NCI-H1694 (cell line): ENCODE measurements at places on chromosomes 3 and 15.

- no peak for DNase-seq
Measured at GRCh38 chr15:63414474-63415120, 33.0 kb upstream of the CA12 start.

DNA sequence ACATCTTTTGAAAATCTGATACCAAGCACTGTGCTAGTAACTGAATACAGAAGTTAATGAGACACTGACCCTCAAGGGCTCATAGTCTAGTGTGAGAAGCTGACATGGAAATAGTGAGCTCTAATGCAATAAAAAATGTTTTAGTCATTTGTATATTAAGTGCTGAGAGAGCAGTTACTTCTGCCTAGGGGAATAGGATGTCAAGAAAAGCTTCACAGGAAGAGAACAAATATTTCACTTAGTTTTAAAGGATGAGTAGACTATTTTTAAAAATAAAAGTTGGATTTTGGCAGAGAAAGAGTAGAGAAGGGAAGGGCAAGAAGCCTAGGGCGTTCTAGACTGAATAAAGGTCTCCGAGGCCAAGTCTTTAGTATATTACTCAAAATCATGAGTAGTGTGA lies 158.4 kb downstream of the ATG7 start:
- no peak for DNase-seq

GRCh38 chr15:86735247-86736040 lies 655.8 kb downstream of the AGBL1 start:
- DNase-seq = no peak

DNA sequence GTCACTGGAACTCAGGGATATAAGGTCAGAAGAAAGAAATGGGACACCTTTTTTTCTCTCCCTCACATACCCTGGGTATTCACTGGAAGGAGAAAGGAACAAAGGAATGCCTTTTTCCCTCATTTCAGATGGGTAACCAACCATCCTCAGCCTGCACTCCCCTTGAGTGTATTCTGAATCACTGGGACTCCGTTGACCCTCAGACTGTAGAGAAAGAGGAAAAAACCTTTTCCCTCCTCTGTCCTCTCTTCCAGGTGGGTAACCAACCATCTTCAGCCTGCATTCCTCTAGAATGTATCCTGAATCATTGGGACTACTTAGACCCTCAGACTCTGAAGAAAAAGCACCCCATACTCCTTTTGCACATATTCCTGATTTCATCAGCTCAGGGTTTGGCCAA lies 11.4 kb downstream of the PRR20G start:
- DNase-seq = no peak

GRCh38 chr3:37171144-37171543 lies 3.2 kb downstream of the LRRFIP2 start:
- DNase-seq = no peak

DNA sequence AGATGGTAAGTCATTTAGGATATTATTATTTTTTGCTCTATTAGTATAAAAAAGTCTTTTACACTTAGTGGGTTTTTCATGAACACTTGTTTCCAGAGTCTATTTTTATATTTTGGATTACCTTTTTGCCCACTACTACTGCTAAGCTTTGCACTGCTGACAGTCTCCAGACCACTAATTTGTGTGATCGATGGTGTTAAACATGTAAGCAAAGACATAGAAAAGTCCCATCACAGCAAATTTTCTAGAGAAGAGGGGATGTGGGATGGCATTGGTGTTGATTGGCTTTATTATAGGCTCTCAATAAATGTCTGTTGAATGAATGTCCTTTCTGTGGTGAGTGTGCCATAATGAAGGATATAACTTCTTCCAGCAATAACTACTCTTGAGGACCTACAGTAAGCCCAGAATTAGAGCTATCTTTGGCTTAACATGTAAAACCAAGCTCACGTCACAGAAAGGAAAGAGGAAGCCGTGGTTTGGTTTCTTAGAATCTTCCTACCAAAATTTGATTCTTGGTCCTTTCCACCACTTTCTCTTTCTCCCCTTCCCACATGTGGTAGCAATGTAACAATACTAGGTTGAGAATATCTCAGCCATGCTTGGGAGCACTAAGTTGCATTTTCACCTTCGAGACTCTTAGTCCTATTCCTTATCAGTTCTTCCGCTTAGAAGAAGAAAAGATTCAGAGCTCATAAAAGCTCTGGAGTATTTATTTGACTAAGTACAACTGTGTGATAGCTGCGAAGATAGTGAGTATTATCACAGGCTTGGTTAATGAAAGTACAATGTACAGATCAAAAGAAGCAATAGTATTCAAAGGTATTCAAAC lies 90.6 kb upstream of the UMPS start:
- DNase-seq = no peak

DNA sequence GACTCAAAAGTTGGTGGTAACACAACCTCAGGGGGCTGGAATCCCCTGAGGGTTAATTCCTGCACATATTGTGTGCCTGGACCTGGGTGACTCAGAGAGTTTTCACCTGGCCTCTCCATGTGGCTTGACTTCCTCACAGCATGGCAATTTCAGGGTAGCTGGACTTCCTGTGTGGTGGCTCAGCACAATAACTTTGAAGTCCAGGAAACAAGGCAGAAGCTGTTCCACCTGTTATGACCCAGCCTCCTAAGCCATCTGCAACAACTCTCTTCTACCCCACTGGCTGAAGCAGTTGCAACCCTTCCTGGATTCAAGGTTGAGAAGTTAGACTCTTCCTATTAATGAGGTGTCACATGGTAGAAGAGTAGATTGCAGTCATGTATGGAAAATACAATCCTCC lies 58.4 kb downstream of the EDEM1 start:
- no peak for DNase-seq

GRCh38 chr15:80179025-80179759 lies 26.4 kb downstream of the FAH start:
- DNase-seq = no peak

DNA sequence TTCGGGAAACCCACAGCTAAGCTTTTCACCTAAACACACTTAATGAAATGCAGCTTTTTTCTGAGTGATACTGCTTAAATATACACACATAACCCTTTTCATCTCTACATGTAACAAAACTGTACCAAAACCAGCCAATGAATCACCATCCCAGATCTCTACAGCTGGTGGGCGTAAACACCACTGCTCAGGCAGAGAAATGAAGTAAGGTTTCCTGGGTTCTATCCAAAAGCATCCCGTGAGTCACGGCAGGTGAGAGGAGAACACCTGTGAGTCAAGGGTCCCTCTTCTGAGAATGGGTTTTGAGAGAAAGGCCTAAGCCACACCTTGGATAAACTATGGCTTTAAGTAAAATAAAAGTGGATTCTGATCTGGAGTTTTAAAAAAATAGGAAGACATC lies 2.6 kb downstream of the CLDN1 start:
- no peak for DNase-seq

DNA sequence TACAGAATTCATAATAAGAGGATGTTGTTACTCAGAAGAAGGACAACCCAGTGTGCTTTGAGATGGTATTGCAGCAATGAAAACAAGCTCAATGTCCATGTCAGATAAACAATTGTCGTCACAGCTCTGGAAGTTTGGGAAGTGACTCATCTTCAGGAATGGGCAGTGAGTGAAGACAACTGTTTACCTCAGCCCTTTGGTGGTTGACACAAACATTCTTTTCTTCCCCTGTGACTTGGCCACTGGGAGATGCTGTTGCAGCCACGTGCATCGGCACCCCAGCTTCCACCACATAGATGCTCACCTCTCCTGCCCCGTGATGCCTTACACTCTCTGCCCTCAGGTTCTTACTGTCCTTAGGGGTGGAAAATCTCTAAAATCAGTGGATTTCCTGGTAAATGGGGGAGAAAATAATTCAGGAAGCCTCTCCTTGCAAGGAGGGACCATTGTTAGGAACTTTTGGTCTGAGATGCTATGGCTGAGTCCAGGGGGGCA lies 114.1 kb upstream of the GALNT15 start:
- DNase-seq = no peak

DNA sequence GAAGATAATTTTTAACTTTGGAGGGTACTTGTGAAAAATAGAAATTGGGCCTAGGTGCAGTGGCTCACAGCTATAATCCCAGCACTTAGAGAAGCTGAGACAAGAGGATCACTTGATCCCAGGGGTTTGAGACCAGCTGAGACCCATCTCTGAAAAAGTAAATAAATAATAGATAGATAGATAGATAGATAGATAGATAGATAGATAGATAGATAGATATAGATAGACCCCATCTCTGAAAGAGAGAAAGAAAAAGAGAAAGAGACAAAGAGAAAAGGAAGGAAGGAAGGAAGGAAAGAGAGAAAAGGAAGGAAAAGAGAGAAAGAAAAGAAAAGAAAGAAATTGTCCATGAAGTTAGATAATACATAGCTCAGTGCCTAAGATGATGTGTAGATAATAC lies 35.5 kb downstream of the MRPS25 start:
- DNase-seq = no peak

DNA sequence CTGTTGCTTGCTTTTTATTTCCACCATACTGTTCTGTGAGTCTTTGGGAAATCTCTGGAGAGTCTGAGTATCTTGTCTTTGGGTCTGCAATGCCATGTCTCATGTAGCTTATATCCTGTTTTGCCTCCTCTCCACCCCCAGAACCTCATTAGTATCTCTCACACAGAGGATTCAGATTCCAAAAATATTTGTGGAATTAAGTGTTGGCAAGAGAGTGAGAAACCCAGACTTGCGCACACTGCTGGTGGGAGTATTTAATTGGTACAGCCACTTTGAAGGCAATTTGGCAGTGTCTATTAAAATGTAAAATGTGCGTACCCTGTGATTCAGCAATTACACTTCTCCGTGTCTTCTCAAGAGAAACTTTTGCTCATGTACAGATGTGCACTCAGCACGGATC lies 68.6 kb downstream of the ZNF621 start:
- no peak for DNase-seq

DNA sequence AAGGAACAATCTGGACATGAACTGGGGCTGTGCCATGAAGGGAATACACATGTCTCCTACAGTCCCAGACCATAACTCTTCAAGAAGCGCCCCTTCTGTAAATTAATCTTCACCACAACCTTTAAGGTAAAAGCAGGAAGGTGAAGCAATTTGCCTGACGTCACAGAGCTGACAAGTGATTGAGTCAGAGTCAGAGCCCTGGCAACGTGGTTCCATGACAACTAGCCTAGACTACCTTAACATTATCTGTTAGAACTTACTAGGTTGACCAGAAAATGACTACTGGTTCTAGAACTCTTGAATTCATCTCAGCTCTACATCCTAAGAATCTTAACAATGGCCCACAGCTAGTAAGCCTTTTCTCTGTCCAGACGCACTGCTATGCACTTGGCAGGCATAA lies 124.6 kb downstream of the NTRK3 start:
- no peak for DNase-seq

GRCh38 chr3:47315069-47315647 lies 32.4 kb downstream of the KLHL18 start:
- DNase-seq = no peak

- DNase-seq = no peak
Measured at GRCh38 chr15:83107841-83108181, 366 bp downstream of the TM6SF1 start.

GRCh38 chr3:179671309-179671708 lies 18.5 kb downstream of the USP13 start:
- DNase-seq = no peak

DNA sequence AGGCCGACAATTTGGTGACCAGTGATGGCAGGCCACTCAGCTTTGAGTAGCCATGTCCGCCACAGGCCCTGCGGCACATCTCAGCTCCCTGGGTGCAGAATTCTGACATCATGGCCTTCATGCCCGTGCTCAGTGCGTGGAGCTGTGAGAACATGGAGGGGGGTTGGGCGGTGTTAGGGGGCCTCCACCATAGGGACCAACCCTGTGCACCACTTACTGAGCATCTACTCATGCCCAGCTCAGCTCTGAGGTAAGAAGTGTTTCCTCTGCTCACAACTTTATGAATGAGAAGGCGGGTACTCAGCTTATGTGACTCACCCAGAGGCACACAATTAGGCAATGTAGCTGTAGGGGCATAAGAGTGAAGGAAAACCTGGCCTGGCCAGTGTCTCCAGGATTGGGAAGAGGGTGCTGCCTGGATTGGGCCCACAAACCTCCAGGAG lies 10.5 kb downstream of the ACOX2 start:
- DNase-seq = no peak

DNA sequence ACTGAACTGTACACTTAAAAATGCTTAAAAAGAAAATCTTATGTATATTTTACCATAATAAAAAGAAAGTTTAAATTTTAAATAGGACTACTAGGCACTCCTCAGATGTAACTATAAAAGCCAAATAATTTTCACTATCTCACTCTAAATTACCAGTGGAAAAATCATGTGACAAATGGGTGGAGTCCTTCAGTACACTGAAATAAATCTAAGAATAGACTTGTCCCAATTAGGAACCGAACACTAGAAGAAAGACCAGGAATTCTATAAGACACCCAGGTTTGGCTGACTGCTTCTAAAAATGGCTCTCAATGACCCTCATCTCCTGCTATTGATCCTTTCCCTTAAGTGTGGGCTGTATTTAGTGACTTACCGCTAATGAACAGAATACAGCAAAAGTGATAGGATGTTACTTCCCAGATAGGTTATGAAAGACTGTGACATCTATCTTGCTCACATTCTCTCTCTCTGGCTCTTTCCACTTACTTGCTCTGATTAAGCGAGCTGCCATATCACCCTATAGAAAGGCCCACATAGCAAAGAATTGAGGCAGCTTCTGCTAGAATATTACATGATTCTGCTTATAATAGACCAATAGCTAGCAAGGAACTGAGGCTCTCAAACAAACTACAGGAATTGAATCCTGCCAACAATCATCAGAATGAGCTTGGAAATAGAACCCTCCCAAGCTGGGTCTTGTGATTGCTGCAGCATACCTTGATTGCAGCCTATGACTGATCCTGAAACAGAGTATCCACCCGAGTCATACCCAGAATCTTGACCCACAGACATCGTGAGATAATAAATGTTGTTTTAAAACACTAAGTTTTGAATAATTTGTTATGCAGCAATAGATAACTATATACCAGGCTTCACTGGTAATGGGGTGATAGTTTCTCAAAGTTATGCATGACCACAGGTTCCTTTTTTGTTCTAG lies 16.9 kb downstream of the TTBK2 start:
- no peak for DNase-seq

DNA sequence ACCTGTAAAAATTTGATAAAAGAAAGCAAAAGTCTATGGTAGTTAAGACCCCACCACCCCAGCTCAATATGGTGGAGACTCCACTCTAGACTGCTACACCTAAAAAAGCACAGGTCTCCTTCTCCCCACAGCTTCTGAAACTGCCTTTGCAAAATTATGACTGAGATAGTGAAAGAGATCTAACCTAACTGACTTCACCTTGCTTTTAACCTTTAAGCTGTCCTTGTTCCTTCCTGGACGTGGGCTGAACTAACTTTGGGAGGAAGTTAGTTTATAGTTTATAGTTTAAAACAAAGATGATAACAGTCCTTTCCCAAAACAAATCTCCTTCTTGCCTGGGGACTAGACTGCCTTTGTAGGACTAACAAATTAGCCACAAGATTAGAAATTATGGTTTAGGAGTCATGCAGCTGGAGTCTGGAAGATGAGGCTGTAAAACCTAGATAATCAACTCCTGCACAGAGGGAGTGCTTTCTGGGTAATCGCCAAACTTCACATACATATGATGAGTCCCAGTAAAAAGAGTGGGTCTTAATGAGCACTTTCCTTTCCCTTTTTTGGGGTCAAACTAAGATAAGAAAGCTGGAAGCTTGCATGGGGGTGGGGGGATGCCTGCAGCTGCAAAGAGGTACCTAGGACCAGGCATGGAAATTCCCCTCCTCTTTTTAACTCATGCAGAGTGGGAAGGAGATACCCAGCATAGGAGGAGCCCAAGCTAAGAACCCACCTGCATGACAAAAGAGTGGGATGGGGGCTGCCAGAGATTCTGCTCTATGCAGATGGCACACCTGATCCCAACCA lies 17.5 kb downstream of the CCR8 start:
- no peak for DNase-seq

- DNase-seq = no peak
Measured at GRCh38 chr3:126659915-126660886, 5.3 kb upstream of the TXNRD3 start.
